ENCODE measurements at places on chromosomes 5 and 9. TPM values are rescaled to one million over a fixed set of nuclear protein-coding genes. Genes with fewer than 3 reads are reported as not detected.

GRCh38 chr5:155103146-155103545 lies 89.6 kb downstream of the KIF4B start:
- H3K27me3 ChIP-seq, result no peaks in the 10 kb centered on the region
- H3K4me3 ChIP-seq, result no peak overlapping the region
- H3K27ac ChIP-seq, result no peak overlapping the region
- DNase-seq, result no peak
- no peaks in the 10 kb centered on the region for H3K4me1 ChIP-seq

DNA sequence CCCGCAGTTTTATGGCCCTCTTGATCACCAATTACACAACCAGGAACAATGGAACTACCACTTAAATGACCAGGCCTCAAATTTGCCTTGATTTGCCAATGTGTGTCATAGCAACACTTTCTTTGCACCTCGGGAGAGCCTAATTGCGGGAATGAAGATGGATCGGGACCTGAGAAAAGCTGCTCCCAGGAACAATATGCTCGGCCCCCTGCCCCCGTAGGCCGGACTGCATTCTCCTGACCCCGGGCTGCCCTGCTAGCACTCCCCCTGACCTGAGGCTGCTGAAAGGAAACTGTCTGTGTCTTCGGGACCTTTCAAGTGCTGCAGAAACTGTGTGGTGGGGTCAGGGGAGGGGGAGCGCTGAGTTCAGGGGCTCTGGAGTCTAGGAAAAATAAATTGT lies 294.3 kb upstream of the IRX1 start:
- no peak for DNase-seq
- no peak overlapping the region for H3K27ac ChIP-seq
- H3K4me1 ChIP-seq, result no peaks in the 10 kb centered on the region
- no peak overlapping the region for H3K4me3 ChIP-seq
- H3K27me3 ChIP-seq, result no peaks in the 10 kb centered on the region

DNA sequence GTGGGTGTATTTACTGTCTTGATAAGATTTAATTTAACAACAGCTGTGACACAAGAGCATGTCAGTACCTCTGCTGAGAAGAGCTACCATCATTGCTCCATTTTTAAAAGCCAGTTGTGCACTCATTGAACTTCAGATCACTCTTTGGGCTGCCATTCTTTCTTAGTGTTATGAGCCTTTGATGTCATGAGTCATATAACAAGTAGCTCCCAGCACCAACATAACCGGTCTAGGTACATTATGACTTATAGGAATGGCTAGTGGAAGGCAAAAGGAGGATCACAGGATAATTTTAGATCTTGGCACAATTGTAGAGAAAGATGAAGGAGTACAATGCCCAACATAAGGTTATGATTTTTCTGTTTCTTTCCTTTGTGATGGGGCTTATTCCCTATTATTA lies 170.8 kb upstream of the FBN2 start:
- no peaks in the 10 kb centered on the region for H3K27me3 ChIP-seq
- no peak overlapping the region for H3K27ac ChIP-seq
- DNase-seq, result no peak

DNA sequence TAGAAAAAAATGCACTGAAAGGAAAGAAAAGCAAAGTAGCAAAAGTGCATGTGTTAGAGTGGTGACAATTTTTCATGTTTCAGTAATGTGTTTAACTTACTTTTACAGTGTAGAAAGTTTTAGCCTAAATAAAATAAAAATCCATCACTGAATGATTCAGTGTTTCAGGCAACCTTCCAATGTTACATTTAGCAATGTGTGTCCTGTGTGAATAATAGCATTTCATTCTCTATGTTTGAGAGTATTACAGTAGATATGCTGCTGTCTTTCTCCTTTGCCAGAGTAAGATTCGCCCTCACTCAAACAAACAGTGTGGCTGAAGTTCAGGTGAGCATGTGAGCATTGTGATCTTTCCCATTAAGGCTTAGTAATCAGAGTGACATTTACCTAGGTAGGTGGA lies 171.1 kb downstream of the TARS1 start:
- DNase-seq, result no peak
- no peaks in the 10 kb centered on the region for H3K36me3 ChIP-seq
- no peak overlapping the region for H3K4me3 ChIP-seq
- H3K4me1 ChIP-seq, result no peaks in the 10 kb centered on the region
- no peak overlapping the region for H3K27ac ChIP-seq

- H3K27me3 ChIP-seq, result no peaks in the 10 kb centered on the region
- H3K36me3 ChIP-seq, result no peaks in the 10 kb centered on the region
- H3K4me1 ChIP-seq, result no peaks in the 10 kb centered on the region
- no peak for DNase-seq
Measured at GRCh38 chr9:117273612-117274011, 141.2 kb downstream of the ASTN2 start.

GRCh38 chr9:89309608-89310474 lies 1.2 kb upstream of the CKS2 start:
- peak overlapping the region; percentile 85 for H3K4me3 ChIP-seq
- DNase-seq, result peak; percentile 33
- H3K27ac ChIP-seq, result peak overlapping the region; percentile 98
- H3K4me1 ChIP-seq, result peaks cover 17% of the 10 kb centered on the region
- H3K36me3 ChIP-seq, result no peaks in the 10 kb centered on the region

- no peaks in the 10 kb centered on the region for H3K36me3 ChIP-seq
- peaks cover 15% of the 10 kb centered on the region for H3K4me1 ChIP-seq
- no peaks in the 10 kb centered on the region for H3K27me3 ChIP-seq
- H3K27ac ChIP-seq, result no peak overlapping the region
Measured at GRCh38 chr9:92151691-92152393, 36.6 kb upstream of the SPTLC1 start.

GRCh38 chr9:82991671-82992070 lies 71.3 kb downstream of the RASEF start:
- no peaks in the 10 kb centered on the region for H3K27me3 ChIP-seq
- H3K36me3 ChIP-seq, result no peaks in the 10 kb centered on the region
- H3K4me1 ChIP-seq, result peaks cover 27% of the 10 kb centered on the region
- no peak overlapping the region for H3K27ac ChIP-seq

DNA sequence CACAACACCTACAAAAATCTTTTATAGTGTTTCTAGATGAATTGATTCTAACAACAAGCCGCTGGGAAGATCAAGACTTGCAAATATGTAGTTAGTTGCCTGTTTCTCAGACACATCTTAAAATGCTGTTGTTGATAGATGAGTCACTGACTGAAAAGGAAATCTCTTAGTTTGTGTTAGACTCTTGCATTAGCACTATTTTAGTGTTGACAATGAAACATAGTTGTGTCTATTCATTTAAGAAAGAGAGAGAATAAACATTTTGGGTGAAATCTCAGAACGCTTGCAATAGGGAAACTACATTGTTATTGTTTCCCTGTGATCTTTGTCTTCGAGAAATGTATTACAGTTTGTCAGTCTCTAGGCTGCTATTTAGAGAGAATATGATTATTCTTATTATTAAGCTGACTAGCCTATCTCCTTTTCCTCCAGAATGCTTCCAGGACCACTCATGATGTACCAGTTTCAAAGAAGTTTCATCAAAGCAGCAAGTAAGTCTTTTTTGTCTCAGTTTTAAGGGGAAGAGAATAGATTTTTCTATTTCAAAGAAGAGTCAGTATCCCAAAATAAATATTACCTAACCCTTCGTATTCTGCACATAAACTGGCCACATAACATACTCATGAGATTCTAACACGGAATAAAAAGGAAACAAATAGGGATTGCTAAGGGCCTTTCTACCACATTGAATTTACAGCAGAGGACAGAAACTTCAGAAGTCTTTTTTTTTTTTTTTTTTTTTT lies 285.6 kb downstream of the ARHGAP26 start:
- H3K36me3 ChIP-seq, result no peaks in the 10 kb centered on the region
- H3K4me3 ChIP-seq, result no peak overlapping the region
- no peak overlapping the region for H3K27ac ChIP-seq
- no peak for DNase-seq
- H3K27me3 ChIP-seq, result no peaks in the 10 kb centered on the region

DNA sequence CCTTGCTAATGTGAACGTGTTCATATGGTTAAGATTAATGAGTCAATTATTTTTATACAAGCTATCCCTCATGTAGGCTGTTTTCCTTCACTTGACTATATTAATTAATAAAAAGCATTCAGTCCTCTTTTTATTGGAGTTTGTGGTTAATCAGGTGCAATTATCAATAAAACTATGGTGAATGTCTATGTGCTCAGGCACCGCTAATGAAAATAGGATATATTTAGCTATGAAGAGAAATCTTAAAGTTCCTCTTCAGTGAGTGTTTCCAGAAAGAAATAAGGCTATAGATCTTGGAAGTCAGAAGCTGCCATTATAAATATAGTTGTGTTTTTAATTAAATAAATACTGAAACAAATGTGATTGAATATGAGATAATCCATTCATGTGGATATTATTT lies 422.1 kb downstream of the DMAC1 start:
- no peaks in the 10 kb centered on the region for H3K27me3 ChIP-seq
- no peaks in the 10 kb centered on the region for H3K4me1 ChIP-seq
- no peak overlapping the region for H3K4me3 ChIP-seq
- H3K27ac ChIP-seq, result no peak overlapping the region
- H3K36me3 ChIP-seq, result no peaks in the 10 kb centered on the region

DNA sequence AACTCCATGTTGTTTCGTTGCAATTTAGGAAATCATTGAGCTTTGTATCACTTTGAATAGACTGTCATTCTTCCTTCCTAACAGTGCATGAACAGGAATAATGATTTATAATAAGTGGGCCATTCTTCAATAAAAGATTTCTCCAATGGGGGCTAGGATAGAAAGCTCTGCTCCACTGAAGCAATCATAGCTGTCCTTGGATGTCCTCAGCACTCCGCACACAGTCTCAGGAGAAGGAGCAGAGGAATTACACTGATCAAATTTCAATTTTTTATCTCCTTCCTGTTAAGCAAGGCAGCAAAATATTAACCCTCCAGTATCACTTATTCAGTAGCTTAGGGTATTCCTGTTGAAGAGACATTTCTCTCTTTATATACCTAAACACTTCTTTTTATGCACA lies 532.7 kb upstream of the ST8SIA4 start:
- no peaks in the 10 kb centered on the region for H3K4me1 ChIP-seq
- no peak overlapping the region for H3K4me3 ChIP-seq
- no peaks in the 10 kb centered on the region for H3K27me3 ChIP-seq
- DNase-seq, result no peak

GRCh38 chr5:177023303-177023664 lies 788 bp downstream of the ZNF346 start:
- H3K4me1 ChIP-seq, result peaks cover 5% of the 10 kb centered on the region
- peak overlapping the region; percentile 79 for H3K27ac ChIP-seq
- H3K36me3 ChIP-seq, result peaks cover 3% of the 10 kb centered on the region

DNA sequence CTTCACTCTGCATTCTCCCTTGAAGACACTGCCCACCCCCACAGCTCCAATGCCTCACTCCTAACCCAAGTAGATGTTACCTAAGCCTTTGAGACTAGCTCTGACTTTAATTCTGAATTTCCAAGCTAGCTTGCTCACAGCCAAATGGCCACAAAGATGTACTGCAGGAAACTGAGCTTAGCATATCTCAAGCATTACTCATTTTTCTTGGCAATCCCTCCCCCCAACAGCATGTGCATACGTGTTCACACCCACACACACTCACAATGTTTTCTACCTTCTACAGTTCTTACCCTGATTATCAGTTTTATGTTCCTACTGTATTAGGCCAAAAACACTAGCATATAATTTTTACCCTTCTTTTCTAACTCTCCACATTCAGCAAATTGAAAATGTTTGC lies 13.7 kb upstream of the GRIA1 start:
- no peak for DNase-seq
- no peak overlapping the region for H3K4me3 ChIP-seq
- no peaks in the 10 kb centered on the region for H3K36me3 ChIP-seq
- no peak overlapping the region for H3K27ac ChIP-seq
- no peaks in the 10 kb centered on the region for H3K27me3 ChIP-seq

DNA sequence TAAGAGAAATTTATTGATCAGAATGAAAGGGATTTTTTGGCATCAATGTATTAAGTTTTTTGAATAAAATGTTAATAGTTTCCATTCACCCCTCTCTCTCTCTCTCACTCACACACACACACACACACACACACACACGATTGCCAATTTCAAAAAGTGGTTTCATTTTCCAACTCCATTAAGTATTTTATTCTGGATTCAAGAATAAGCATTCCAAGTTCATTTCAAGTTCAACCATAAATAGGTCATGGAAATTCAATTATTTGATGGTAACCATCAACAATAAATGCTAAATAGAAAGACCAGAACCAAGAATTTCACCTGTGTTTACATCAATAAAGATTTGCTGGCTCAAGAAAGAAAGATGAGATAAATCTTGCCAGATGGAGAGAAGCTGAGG lies 171.6 kb downstream of the ADAMTS12 start:
- H3K27ac ChIP-seq, result no peak overlapping the region
- peaks cover 37% of the 10 kb centered on the region for H3K4me1 ChIP-seq
- H3K27me3 ChIP-seq, result no peaks in the 10 kb centered on the region
- no peak overlapping the region for H3K4me3 ChIP-seq
- H3K36me3 ChIP-seq, result peaks cover 7% of the 10 kb centered on the region
- no peak for DNase-seq

DNA sequence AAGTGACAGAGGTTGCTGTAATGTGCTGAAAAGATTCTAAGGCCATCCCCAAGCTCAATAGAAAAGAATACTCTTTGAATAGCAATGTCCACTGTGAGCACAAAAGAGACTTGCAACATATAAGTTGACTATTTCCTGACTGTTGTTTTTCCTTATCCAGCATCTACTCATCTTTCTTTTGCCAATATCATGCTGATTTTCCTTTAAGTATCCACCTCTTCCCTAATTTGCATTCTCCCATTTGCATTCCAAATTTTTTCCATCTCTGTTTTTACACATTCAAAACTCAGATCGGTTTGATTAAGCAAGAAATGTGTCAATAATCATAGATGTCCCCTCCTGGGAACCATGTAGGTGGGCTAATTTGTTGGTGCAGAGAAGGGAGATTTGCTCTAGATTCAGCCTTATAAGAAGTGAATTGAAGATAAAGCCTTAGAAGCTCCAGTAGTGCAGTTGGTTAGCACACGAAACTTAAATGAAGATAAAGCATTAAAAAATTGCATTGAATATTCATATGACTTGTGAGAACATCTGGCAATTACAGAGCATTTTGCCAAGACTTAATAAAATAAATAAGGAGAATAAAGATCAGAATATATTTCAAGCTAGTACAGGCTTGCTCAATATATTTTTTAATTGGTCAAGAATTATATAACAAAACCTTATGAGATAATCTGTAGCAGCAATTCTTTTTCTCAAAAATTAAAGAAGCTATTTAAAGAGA lies 267.6 kb downstream of the TMEM167A start:
- DNase-seq, result peak; percentile 47
- no peaks in the 10 kb centered on the region for H3K36me3 ChIP-seq
- H3K4me1 ChIP-seq, result peaks cover 70% of the 10 kb centered on the region
- no peaks in the 10 kb centered on the region for H3K27me3 ChIP-seq

GRCh38 chr5:171913987-171914273 lies 92.5 kb downstream of the FBXW11 start:
- no peak overlapping the region for H3K4me3 ChIP-seq
- H3K27ac ChIP-seq, result no peak overlapping the region
- H3K4me1 ChIP-seq, result peaks cover 2% of the 10 kb centered on the region
- H3K36me3 ChIP-seq, result peaks cover 6% of the 10 kb centered on the region
- H3K27me3 ChIP-seq, result no peaks in the 10 kb centered on the region
- DNase-seq, result no peak

- H3K4me1 ChIP-seq, result peaks cover 10% of the 10 kb centered on the region
- H3K27ac ChIP-seq, result no peak overlapping the region
- H3K36me3 ChIP-seq, result no peaks in the 10 kb centered on the region
- no peak for DNase-seq
Measured at GRCh38 chr5:109786206-109786855, 96.6 kb downstream of the MAN2A1 start.

The CD14 gene
- total RNA-seq, result 57.9 TPM

The HMCN2 gene
- total RNA-seq, result 5.2 TPM

The EXOSC3 gene
- 60.8 TPM for total RNA-seq

The TAF1L gene
- not detected for total RNA-seq

The CCL28 gene
- 7.7 TPM for total RNA-seq

The PCDHB16 gene
- 3.6 TPM for total RNA-seq

The C9 gene
- total RNA-seq, result 0.43 TPM

The NUTM2F gene
- not detected for total RNA-seq
